Omental fat pad (tissue), 4 donors: ENCODE measurements at places on chromosomes 3 and 15. TPM values are rescaled to one million over a fixed set of nuclear protein-coding genes. Genes with fewer than 3 reads are reported as not detected.

DNA sequence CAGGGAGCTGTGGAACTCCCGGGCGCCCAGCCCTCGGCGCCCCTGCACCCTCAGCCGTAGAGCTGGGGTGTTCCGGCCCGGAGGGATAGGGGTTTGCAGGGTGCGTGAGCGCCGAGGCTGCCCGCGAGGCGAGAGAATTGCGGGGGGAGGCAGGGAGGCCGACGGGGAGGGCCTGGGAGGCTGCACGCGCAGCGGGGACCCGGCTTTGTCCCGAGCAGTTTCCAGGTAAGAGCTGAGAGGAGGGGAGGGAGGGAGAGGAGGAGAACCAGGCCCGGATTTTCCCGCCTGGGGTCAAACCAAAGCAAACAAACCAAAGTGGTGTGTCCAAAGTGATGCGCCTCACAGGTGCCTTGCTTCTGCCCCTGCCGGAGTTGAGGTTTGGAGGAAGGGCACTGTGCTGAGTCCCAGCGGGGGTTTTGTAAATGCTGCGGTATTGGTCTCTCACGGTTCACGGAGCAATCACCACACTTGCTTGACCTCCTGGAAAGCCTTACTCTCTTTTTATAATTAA lies 146.4 kb downstream of the TJP1 start:
- DNase-seq, result no peak

DNA sequence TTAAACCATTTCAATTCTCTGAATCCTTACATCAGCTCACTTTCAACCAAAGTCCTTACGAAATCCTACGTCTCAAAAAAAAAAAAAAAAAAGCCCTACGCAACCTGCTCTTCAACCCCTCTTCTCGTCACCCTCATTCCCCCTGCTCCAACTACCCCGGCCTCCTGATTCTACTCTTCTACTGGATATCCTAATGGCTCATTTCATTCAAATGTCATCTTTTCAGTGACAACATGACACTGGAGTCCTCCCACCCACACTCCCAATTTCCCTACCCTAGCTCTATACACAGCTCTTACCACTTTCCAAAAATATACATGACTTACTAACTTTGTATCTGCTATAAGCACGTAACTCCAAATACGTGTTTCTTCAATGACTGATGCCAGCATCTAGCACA lies 11.5 kb downstream of the UBP1 start:
- no peak for DNase-seq

- no peak for DNase-seq
Observed at GRCh38 chr3:37806505-37807200, 55.0 kb upstream of the CTDSPL start.

Gene PLA2G4E
- not detected for total RNA-seq
